ENCODE measurements at places on chromosomes 12 and 14.

DNA sequence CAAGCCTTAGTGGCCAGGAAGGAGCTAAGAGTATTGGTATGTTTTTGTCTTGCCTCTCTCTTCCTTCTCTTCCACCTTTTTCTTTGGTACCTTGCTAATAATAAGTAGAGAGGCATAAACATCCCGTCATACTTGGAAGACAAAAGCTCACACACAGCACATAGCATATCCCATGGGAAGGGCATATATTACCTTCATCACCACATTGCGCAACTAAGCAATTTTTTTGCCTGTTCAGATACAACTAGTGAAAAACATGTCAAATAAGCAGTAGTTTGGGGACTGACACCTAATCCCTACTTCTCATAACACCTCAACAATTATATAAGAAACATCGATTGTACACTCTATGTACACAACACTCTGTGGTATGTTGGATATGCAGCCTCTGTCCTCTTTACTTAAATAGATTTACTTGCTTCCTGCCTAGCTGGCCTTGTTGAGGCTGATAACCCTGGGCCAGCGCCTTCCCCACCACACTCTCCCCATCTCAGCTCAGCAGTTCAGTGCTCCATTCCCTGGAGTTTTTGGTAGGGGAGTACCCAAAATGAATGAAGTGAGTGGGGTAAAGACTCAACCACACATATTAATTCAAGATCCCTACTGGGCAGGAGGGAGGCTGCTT, 35.4 kb downstream of the MBIP start:
- DNase-seq: no peak

DNA sequence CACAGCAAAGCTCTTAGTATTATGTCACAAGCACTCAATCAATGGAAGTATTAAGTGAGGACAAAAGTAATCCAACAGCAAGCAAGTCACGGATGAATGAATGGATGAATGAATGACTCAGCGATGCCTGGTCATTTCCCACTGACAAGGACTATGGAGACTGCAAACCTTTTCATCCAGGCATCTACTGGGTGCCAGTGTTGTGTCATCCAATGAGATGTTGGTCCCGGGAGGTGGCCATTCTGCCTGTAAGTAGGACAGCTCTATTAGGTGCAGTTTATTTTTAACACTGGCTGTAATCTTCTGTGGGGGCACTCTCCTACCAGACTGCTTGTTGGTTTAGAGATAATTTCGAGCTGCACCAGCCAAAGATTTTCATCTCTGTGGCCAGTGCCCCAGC, 39.4 kb downstream of the STAB2 start:
- DNase-seq: peak; percentile 37

DNA sequence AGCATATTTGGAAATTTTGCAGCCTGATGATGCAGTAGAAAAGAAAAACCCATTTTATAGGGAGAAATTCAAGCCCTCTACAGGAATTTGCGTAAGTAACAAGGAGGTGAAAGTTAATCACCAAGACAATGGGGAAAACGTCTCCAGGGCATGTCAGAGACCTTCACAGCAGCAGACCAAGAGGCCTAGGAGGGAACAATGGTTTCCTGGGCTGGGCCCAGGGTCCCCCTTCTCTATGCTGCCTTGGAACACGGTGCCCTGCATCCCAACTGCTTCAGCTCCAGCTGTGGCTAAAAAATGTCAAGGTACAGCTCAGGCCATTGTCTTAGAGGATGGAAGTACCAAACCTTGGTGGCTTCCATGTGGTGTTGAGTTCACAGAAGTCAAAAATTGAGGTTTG, 6.5 kb upstream of the KRT6C start:
- DNase-seq: no peak

- no peak for DNase-seq
These were observed 9.5 kb upstream of the CRADD start for GRCh38 chr12:93667672-93668071.

DNA sequence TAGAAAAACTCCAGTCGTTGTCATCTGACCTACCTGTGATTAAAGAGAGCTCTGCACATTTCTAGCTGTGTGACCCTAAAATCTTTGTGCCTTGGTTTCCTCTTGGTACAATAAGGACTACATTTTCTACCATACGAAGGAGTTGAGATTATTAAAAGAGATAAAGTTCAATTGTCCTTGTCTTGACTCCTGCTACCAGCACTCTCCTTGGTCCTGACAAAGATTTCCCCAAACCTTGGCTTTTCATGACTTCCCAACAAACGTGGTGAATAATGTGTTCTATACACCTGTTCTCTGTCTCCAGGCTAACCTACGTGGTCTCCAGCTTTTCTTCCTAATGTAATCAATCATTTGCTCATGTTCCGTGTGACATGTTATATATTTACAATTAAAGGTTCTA, 223.5 kb downstream of the MSRB3 start:
- no peak for DNase-seq

- peak; percentile 84 for DNase-seq
These were observed 738 bp downstream of the CKAP4 start for GRCh38 chr12:106246891-106247673.
